ENCODE measurements at places on chromosomes 7 and 10.

- DNase-seq = peak; percentile 71
Measured at GRCh38 chr7:149209518-149210269, 14.3 kb downstream of the ZNF282 start.

DNA sequence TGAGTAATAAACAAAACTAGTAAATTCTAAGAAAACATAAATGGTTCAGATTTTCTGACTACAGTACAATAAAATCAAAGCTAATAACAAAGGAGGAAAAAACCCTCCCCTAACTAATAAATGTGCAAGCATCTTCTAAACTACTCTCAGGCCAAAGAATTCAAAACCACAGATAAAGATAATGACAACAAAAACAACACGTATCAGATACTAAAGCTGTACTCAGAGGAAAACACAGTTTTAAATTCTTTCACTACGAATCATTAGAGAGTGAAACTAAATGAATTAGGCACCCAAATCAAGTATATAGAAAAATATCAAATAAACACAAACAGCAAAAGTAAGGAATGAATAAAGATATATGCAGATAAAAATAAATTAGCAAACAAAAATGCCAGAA, 200.9 kb downstream of the TEX36 start:
- no peak for DNase-seq

- no peak for DNase-seq
Measured at GRCh38 chr7:143411976-143412708, 3.5 kb upstream of the EPHA1 start.

GRCh38 chr10:62755662-62756653, 48.6 kb upstream of the ADO start:
- DNase-seq = peak; percentile 7

- no peak for DNase-seq
Measured at GRCh38 chr10:130989670-130990232, 321.8 kb downstream of the TCERG1L start.
